K562 (cell line): ENCODE measurements at places on chromosomes 12 and 14. TPM values are rescaled to one million over a fixed set of nuclear protein-coding genes. Genes with fewer than 3 reads are reported as not detected.

NOS1 gene
- polyA plus RNA-seq, result not detected in 2 replicates

SIRT4 gene
- polyA plus RNA-seq, result 1.8 and 3.2 TPM in 2 replicates

TCL1B gene
- polyA plus RNA-seq, result not detected in 2 replicates

MMP14 gene
- 2.8 and 5.8 TPM in 2 replicates for polyA plus RNA-seq

LHX5 gene
- polyA plus RNA-seq, result 0.08 TPM in 1 of 2 replicates, not detected in the other

RNF212B gene
- polyA plus RNA-seq, result 0.08 and 0.17 TPM in 2 replicates

TMED8 gene
- polyA plus RNA-seq, result 8.5 and 10.0 TPM in 2 replicates

GRCh38 chr12:47493801-47494200, 212.0 kb downstream of the RPAP3 start:
- DNase-seq, result no peak

- no peak for DNase-seq
These were observed 13.8 kb downstream of the CD9 start for GRCh38 chr12:6213969-6214368.

DNA sequence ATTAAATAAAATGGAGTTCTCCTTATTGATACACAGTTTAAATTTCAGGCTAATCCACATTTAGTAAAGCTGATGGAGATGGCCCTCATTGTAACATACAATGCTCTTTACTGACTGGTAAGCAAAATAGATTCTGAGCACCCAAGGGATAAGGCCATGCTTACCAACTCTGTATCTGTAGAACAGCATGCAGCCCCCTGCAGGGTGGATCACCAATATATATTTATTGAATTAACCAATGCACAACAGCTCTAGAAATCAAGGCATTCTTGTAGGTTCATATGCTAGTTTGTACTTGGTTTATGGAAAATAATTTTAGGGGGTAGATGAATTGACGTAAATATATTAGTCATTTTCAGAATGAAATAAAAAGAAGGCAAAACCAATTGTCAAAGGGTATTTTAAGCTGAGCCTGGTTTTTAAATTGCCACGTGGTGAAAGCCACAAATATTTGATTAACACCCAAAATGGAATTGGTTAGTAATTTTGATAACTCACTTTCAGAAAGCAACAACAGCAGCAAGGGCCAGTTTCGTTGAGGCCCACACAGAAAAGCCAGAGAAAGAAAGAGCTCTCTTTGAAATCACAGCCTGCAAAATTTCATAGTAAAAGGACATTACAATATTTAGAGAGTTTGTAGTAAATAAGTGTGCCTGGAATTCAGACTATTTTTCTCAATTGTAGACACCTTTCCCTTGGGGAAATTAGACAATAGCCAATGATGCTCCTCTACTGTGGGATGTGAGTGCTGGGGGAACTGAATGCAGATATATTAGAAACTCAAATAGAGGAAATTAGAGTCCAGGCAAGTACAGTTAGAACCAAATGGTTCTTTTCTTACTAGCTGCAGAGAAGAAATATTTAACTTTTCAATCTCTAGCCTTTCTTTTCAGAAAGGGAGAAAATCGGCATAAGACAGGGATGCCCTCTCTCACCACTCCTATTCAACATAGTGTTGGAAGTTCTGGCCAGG, 216.2 kb upstream of the ABCD2 start:
- no peak for DNase-seq

GRCh38 chr12:96810477-96810876, 96.6 kb upstream of the NEDD1 start:
- no peak for DNase-seq

GRCh38 chr12:120472521-120472920, 3.0 kb upstream of the SRSF9 start:
- no peak for DNase-seq

GRCh38 chr12:58415716-58416115, 474.3 kb downstream of the ATP23 start:
- DNase-seq, result no peak

- no peak for DNase-seq
These were observed 290.3 kb downstream of the NAV3 start for GRCh38 chr12:78120866-78121560.

DNA sequence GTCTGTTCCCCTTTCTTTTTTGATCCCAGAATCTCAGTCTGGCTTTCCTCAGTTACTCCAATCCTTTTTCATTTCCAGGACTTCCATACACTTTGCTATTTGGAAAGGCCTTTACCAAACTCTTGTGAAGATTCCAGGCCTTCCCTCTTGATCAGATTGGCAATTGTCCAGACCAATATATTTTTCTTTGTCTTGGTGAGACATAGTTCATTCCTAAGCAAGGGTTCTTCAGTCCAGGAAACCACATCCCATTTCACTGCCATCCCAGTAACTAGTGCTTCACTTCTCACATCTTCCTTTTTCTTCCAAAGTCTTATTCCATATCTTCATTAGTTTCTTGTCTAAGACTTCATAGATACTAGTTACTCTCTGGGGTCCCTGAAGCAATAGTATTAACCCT, 2.1 kb upstream of the PTPRQ start:
- no peak for DNase-seq

GRCh38 chr14:22841311-22841710, 4.9 kb downstream of the MMP14 start:
- DNase-seq, result no peak

GRCh38 chr12:87806310-87806709, 222.9 kb downstream of the C12orf50 start:
- DNase-seq, result no peak

- no peak for DNase-seq
These were observed 48.5 kb downstream of the FAM222A start for GRCh38 chr12:109762071-109762672.

- DNase-seq, result no peak
These were observed 3.5 kb upstream of the NID2 start for GRCh38 chr14:52072266-52072780.

GRCh38 chr12:5003025-5003666, 40.5 kb upstream of the KCNA5 start:
- peak; percentile 30 for DNase-seq

- no peak for DNase-seq
These were observed 86.4 kb upstream of the RTL1 start for GRCh38 chr14:100989924-100990323.

- DNase-seq, result no peak
These were observed 897.9 kb downstream of the BCL11B start for GRCh38 chr14:98374136-98374535.

GRCh38 chr12:25558586-25558985, 5.5 kb upstream of the LMNTD1 start:
- DNase-seq, result no peak

DNA sequence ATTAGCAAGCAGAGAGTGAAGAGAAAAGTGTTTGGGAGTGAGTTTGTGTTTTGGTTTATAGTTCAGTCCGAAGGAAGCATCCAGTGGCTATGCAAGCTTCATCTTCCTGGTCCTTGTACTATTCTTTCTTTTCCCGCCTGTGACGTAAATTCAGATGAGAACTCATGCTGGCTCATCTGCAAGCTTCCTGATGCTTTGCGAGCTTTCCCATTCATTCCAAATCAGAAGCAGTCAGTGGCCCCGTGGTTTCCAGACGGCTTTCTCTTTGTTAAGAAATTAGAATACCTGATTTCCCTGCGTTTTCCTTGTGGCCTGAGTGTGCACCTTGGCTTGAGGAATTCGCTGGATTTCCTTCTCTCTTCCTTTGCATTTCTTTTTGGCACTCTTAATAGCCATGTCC, 89.5 kb downstream of the TESC start:
- DNase-seq, result no peak
